Activated naive CD4-positive, alpha-beta T cell (primary cell): ENCODE measurements at places on chromosomes 5 and 9.

- DNase-seq = no peak
These were observed 7.0 kb downstream of the PAX5 start for GRCh38 chr9:37026931-37027581.

DNA sequence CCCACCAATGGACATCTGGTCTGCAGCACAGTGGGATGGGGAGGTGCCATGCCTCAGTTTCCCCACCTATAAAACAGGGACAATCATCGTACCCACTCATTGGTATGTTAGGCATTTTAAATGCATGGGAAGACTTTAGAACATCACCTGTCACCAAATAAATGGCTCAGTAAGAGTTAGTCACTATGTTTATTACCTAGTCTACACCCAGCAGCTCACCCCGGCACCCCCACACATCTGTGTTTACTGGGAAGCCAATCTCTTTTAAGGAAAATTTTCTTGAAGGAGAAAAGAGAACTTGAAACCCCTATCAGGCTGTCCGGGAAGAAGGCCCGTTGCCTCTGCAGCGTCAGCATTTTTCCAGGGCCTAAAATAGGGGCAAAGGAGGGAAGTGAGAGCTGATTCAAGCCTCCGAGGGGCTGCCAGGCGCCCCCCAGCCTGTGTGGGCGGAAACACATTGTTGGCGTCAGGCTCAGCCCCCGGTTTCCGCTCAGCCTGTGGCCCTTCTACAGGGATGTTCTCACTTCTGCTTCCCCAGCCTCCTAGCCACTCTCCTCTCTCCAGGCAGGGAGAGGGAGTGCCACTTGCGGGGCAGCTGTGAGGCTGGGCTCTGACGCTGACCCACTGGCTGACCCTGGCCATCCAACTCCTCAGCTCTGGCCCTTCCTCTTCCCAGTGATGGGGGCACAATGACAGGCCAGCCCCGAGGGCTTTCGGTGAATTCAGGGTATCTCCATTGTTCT is 4.6 kb downstream of the CSF1R start:
- DNase-seq = no peak

DNA sequence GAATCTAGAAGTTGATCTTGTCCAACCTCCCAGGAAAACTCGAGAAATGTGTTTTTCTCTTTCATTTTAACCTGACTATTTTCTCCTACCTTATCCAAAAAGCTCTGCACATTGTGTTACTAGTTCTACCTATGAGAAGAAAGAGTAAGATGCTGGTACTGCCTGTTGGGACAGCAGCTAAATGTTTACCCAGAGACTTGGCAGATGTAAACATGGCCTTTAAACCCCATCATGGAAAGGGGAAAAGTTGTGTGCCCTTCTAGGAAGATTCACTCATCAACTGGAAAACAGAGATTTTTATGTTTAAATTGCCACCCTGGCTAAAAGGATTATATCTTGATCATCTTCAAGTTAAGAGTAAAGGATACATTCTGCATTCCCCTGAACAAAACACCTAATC is 3.5 kb downstream of the ARL15 start:
- no peak for DNase-seq

GRCh38 chr5:122871661-122872060 is 26.2 kb downstream of the SNX24 start:
- no peak for DNase-seq

DNA sequence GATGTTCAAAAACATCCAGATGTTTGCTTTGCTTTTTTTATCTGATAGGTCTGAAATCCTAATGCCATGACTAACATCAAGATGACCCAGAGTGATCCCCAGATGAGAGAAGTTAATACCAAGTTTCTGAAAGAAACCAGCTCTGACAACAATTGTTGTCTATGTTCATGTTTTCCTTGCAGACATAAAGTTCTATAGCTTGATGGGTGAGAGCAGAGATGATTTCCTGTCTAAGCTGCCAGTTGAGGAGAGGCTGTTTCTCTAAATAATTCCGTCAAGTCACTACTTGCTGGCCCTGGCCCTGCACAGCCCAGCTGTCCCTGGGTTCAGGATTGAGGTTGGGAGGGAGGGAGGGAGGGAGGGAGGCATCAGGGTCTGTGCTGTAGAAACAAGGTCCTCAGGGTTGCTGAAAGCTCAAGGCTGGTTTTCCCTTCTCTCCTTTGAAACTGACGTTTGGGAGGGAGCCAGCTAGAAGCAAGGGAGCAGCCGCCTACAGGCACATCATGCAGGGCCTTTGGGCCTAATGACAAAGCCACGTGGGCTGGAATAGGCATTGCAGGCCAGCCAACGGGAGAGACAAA is 3.9 kb downstream of the SPARC start:
- no peak for DNase-seq

- DNase-seq = no peak
These were observed 174.7 kb upstream of the NFIB start for GRCh38 chr9:14488421-14489190.

DNA sequence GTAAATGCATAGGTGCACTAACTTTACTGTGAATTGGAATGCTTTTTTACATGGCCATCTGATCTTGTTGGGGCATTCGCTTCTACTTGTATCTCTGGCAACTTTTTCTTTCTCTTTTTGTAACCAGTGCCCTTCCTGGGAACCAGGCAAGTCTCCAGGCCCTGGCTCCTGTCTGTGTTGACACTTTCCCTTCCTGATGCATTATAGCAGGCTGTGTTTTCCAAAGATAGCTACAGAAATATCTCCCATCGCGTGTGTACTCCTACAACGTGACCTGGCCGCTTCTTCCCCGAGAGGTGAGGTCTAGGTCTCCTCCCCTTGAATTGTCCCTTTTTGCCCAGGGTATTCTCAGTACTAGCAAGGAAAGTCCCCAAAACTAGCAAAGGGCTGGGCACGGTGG is 81.1 kb upstream of the SPIN1 start:
- DNase-seq = no peak

GRCh38 chr5:170111088-170111785 is 5.5 kb downstream of the FOXI1 start:
- no peak for DNase-seq

- DNase-seq = no peak
These were observed 188.9 kb upstream of the TNC start for GRCh38 chr9:115306865-115307264.

DNA sequence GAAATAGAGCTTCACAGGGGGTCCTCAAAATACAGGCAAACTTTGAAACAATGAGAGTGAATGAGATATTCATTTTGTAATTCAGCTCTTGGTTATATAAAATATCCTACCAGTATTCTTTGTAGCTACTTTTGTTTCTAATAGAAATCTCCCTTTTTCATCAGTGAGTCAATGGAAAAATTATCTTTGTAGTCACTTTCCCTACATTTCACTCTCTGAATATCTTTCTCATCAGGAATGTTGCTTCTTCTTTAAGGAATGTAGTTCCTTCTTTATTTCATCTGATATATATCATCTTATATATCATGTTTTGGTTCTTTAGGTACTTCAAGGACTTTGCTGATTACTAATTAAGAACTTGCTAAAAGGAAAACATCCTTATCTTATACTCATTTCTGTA is 280.3 kb upstream of the NUDT12 start:
- DNase-seq = no peak

GRCh38 chr9:135584934-135585333 is 23.4 kb downstream of the PAEP start:
- no peak for DNase-seq

- DNase-seq = no peak
These were observed 41.5 kb upstream of the MAP1B start for GRCh38 chr5:72065751-72066255.
